ENCODE measurements at places on chromosomes 7 and 10.
A peak's percentile ranks its signal among the peaks of the same experiment; 100 is the strongest.

- DNase-seq: no peak
Observed at GRCh38 chr10:12098966-12099365, 30.2 kb downstream of the DHTKD1 start.

DNA sequence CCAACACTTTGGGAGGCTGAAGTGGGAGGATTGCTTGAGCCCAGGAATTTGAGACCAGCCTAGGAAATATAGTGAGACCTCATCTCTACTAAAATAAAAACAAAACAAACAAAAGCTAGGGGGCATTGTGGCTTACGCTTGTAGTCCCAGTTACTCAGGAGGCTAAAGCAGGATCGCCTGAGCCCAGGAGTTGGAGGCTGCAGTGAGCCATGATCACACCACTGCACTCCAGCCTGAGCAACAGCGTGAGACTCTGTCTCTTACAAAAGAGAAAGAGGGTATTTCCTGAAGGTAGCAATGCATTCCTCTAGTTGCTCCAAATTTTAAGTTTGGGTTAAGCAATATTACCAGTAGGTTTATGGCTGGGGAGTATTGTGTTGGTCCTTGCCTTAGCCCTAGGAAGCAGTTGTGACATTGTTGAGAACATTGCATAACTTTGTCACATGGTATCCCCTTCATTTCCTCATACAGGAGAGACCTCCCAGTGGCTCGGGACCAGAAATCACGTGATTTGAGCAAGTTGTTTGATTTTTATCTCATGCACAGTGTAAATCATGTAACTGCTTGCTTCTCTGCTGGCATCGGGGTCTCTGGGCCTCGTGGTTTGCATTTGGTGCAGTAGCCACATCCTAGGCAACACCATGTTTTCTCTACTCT is 23.3 kb upstream of the SMARCD3 start:
- DNase-seq: no peak

GRCh38 chr10:23897267-23897666 is 311.7 kb upstream of the KIAA1217 start:
- DNase-seq: no peak

- DNase-seq: no peak
Observed at GRCh38 chr10:113329121-113329596, 223.7 kb upstream of the HABP2 start.

DNA sequence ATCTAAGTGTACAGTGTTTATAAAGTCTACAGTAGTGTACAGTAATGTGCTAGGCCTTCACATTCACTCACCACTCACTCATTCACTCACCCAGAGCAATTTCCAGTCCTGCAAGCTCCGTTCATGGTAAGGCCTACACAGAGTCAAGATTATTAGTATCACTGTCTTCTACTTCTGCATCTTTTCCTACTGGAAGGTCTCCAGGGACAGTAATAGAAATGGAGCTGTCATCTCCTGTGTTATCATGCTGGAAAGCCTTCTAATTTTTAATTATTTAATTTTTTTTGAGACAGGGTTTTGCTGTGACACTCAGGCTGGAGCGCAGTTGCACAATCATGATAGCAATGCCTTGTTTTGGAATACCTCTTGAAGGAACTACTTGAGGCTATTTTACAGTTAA is 207.0 kb downstream of the HTR7 start:
- DNase-seq: no peak

GRCh38 chr10:109956454-109957091 is 33.3 kb upstream of the XPNPEP1 start:
- no peak for DNase-seq

DNA sequence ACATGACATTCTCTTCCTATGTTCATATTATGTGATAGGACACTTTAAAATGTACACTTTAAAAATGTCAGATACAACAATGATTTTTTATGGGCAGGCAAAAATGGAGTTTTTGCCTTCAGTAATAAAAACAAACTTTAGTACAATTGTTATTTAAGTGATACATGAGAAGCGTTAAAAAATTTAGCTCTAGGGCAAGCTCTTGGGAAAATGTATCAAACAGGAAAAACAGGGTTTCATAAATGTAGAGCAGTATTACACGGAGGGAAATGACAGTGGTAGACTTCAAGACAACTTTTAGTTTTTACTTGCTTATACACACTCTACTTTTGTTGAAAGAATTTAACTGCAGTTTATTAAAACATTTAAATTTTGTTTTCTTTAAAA is 1.5 kb downstream of the FHIP2A start:
- DNase-seq: peak; percentile 3

DNA sequence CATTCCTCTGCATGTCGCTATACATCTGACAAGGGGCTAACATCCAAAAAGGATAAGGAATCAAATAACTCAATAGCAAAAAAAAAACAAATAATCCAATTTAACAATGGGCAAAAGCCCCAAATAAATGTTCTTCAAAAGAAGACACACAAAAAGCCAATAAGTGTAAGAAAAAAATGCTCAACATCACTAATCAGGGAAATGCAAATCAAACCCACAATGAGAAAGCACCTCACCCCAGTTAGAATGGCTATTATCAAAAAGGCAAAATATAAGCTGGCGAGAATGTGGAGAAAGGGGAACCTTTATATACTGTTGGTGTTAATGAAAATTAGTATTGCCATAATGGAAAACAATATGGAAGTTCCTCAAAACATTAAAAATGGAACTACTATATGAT is 14.3 kb downstream of the ARHGAP12 start:
- DNase-seq: no peak

- DNase-seq: no peak
Observed at GRCh38 chr10:6072215-6072934, 10.2 kb upstream of the IL2RA start.

DNA sequence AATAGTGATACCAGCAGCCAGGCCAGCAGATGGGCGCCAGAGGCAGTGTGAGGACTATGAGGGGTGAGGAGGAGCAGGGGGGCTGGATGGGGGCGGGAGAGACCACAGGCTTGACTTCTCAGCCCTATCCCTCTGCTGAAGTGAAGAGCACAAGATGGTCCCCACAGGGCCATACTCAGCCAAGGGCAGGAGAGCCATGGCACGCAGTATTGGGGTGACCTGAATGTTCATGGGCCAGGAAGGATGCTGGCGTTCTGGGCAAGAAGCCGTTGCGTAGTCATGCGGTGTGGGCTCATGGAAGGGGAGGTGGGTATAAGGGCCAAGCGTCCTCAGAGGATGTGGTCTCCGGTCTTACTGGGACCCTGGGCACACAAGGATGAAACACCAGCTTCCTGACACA is 146.3 kb downstream of the PRKAG2 start:
- no peak for DNase-seq

GRCh38 chr10:89563861-89564478 is 28.6 kb upstream of the SLC16A12 start:
- DNase-seq: peak; percentile 40

DNA sequence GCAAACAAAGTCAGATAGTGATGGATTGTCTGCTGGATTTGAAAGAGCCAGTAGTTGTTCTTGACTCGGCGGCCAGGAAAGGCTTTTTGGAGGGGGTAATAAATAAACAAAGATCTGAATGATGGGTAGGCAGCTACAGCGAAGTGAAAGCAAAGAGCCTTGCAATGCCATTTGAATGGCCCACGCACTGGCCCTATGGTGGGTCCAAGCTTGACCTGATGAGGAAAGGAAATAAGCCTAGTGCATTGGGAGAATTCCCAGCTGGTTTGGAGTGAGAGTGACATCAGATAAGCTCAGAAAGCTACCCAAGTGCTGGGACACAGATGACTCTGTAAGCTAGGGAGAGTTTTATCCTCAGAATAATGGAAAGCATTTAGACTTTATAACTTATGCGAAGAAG is 365.2 kb downstream of the PLXDC2 start:
- no peak for DNase-seq

- DNase-seq: no peak
Observed at GRCh38 chr7:2062648-2063047, 170.1 kb downstream of the MAD1L1 start.

DNA sequence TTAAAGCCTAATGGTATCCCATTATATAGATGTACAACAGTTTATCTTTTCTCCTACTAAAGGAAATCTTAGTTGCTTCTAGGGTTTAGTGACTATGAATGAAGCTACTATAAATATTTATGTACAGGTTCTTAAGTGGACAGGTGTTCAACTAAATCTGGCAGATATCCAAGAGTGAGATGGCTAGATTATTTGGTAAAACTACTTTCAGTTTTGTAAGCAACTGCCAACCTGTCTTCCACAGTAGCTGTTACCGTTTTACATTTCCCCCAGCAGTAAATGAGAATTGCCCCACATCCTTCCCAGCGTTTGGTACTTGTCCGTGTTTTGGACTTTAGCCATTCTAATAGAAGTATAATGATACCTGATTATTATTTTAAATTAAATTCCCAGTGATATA is 144.9 kb upstream of the MAGI2 start:
- no peak for DNase-seq

DNA sequence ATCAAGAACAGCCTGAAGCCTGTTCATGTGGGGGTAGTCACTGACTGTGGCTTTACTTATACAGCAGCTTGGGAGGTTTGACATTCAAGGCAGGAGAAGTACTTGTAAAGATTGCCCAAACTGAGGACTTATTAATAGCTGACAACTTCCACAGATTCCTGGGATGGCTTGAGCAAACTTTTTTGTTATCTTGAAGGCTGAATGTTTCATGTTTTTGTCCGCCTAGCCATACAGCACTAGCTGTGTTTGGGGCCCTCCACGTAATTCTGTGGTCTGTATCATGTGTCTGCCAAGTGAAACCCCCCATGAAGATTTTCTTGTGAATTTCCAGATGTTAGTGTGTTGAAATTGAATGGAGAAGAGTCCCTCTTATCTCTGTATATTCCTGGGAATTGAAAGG is 38.6 kb downstream of the FAS start:
- DNase-seq: no peak

- no peak for DNase-seq
Observed at GRCh38 chr7:6203381-6203780, 69.0 kb downstream of the CYTH3 start.

- no peak for DNase-seq
Observed at GRCh38 chr10:3978761-3979160, 193.8 kb upstream of the KLF6 start.

- no peak for DNase-seq
Observed at GRCh38 chr10:6002809-6003510, 25.6 kb upstream of the IL15RA start.

GRCh38 chr7:2944739-2945138 is 98.9 kb downstream of the CARD11 start:
- DNase-seq: no peak

DNA sequence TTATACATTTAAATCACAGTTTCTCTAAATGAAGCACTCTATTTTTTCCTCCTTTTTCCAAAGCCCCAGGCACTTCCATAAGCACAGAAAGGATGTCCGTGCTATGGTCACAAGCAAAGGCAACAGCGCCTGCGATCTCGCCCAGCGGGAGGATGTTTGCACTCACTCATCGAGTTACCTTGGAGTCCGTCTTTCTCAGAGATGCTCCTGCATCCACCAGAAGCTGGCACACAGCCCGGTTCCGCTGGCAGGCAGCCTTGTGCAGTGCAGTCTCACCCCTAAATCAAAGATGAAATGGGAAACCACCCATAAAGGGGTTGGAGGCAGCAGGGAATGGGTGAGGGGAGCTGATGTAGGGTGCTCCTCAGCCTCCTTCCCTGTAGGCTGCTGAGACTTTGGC is 51.9 kb upstream of the PTN start:
- DNase-seq: no peak

GRCh38 chr7:38928506-38928905 is 19.5 kb upstream of the VPS41 start:
- no peak for DNase-seq

- no peak for DNase-seq
Observed at GRCh38 chr10:79376751-79377556, 29.7 kb downstream of the PPIF start.

- DNase-seq: no peak
Observed at GRCh38 chr7:3336042-3336665, 35.1 kb downstream of the SDK1 start.

GRCh38 chr7:150451097-150451793 is 815 bp downstream of the GIMAP8 start:
- no peak for DNase-seq

GRCh38 chr10:63718006-63718405 is 196.8 kb downstream of the REEP3 start:
- no peak for DNase-seq

DNA sequence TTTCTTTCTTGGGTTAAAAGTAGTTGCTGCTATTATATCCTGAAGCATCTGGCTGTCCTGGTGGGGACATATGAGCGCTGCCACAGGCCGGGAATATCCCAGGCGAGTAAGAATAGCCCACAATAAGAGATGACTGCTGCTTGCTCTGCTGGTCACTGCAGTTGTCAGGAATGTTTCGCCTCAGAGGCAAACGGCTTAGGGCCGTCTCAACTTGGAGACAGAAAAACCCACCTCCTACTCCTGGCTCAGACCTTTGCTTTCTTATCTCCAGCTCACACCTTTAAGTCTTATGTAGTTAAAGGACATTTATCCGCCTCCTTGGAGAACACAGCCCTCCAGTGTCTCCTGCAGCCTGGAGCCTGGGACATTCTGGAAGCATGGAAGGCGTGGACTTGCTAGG is at the start of gene GJD4:
Gene GJD4 (plus strand): TSS at position 151 of the 400 bp plus-strand sequence. CDS start 227 bp downstream, at position 378.
- no peak for DNase-seq

- no peak for DNase-seq
Observed at GRCh38 chr7:130868139-130868538, 134.1 kb upstream of the KLF14 start.

- DNase-seq: no peak
Observed at GRCh38 chr10:17547060-17547459, 70.1 kb downstream of the HACD1 start.

DNA sequence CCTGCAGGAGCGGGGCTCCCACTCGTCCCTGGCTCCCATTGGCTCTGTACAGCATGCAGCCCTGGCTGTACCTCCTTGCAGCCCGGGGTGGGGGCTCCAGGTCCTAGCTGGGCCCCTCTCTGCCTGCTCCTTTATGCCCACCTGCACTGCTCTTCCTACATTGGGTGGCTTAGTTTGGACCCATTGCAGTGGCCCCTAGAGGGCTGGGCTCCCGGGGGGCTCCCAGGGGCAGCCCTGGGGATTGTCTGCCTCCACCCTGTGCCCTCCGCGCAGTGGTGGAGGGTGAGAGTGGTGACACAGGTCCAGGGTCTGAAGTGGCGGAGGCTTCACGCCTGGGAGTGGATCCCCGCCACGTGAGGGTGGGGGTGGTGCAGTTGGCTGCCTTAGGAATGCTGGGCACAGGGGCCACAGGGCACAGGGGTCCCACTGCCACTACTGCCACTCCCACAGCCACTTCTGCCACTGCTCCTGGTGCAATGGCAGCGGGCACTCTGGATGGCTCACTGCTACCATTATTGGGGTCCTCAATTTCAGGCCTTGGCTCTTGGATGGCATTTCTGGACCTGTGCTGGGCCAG is 177.1 kb downstream of the ARL4A start:
- DNase-seq: no peak

DNA sequence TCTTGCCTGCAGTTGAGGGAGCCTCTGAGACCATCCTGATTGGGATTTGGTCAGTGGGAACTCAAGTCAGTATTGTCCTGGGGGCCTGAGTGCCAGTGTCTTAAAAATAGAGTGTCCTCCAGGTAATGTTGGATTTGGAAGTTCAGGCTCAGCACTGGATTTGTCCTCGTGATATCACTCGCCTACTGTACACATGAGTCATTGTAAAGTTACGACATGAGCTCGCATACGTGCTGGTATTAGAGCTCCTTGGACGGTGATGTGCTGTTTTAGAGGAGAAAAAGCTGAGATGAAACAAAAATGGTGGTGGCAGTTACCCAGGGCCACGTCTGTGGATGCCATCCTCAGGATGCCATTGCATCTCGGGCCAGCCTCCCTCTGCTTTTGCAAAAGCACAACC is 78.2 kb downstream of the MGMT start:
- no peak for DNase-seq

GRCh38 chr10:121282797-121283515 is 315.3 kb downstream of the FGFR2 start:
- DNase-seq: no peak

All from hindlimb muscle (tissue), 1 donor.